Neural progenitor cell (in vitro differentiated cells): ENCODE measurements at places on chromosomes 11 and 22.
A peak's percentile ranks its signal among the peaks of the same experiment; 100 is the strongest.

DNA sequence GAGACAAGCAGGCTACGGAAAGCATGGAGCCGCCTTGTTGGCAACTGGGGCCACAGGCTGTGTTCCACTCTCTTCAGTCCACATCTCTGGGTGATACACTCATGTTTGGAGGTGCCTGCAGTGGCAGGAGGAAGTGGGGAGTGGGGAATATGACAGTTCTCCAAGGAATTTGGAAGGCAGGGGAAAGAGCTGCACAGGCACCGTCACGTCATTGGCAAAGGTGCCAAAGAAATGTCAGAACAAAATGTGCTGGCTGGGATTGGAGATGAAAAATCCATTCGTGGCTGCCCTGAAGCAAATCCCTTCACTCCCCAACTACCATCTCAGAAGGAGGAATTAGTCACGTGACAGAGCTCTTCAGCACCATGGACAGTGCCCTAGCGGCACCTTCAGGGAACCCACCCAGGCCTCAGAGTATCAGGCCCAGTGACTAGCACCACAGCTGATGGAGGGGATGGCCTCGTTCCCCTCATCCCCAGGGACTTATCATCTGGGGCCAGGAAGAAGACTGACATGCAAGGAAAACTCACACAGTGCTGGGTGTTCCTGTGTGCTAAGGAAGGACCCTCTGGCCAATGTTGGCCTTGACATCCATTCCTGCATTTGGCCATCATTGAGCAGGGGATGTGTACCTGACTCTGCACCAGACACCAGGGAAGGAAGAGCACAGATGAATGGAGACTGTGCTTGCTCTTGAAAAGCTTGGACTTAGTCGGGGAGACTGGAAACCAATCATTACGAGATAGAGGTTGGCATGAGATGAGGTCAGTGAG is 48.5 kb upstream of the PRDM11 start:
- peak; percentile 93 for DNase-seq

DNA sequence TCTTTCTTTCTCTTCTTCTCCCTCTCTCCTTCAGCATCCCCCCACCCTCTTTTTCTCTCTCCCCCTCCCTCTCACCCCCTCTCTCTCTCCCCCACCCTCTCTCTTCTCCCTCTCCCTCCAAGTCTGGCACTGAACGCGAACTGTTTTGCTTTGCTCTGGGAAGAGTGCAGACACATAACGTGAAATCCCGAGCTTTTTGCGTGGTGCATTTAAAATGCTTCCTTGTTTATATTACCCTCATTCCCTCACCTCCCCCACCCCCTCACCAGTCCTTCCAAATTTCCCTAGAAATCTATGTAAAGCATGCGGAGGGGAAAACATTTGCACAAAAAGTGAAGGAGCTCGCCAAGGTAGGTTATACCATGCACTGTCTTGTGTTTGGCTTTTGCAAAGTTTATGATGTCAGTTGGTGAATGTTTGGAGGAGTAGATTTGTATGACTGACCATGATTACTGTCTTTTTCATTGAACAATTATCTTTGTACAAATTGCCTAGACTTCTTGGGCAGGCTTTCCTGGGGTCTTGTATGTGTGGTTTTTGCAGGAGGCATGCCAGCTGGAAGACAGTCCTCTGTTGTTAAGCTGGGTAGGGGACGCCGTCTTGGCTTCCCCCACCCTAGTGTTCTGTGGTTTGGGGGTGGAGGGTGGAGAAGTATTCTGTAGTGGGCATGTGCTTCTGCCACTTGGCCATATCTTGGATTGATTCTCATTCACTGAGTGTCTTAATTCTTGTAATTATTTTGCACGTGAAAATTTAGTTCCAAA is 123.7 kb upstream of the HSD17B12 start:
- DNase-seq = no peak

DNA sequence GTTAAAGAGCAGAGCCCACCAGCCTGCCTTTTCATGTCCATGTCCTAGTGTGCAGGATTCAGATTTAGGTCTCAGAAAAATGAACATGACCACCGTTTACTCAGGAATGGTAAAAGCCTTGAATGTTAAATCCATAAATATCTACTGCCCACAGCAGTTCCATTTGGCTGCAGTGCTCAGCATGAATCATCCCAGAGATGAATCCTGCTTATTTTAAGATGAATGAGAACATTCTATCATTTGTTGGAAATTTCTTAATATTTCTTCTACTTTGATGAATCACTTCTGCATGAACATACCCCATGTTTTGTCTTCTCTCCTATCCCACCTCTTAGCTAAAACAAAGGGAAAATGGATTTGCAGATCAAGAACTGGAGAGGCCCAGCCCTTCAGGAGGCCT is 47.5 kb upstream of the AQP11 start:
- no peak for DNase-seq

GRCh38 chr11:46991391-46991790 is 54.8 kb downstream of the CSTPP1 start:
- DNase-seq = peak; percentile 17

DNA sequence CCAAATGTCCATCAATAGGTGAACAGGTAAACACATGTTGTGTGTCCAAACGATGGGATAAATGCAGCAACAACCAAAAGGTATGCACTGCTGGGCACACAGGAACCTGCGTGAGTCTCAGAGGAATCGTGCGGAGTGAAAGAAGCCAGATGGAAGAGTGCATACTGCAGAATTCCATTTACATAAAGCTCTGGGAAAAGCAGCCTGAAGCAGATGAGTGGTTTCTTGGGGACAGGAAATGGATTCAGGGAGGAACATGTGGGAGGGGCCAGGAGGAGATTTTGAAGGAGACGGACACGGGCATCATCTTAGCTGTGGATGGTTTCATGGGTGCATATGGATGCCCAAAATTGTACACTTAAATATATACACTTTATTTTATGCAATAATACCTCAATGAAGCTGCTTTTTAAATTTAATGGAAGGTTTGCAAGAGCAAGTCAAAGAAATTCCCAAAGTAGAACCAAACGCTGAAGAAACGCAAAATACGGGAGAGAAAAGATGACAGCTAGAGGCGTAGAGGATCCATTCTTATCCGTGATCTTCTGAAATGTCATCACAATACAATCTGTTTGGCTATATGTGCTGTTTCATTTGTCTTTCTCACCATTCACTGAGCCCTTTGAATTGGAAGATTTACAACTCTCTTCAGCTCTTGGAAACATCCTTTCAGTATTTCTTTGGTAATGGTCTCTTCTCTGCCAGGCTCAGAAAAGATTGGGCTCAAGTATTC is 24.5 kb downstream of the ST14 start:
- DNase-seq = no peak

- DNase-seq = no peak
Observed at GRCh38 chr22:39638958-39639357, 68.4 kb downstream of the CACNA1I start.

- DNase-seq = peak; percentile 62
Observed at GRCh38 chr11:70522593-70523311, 124.4 kb downstream of the CTTN start.

DNA sequence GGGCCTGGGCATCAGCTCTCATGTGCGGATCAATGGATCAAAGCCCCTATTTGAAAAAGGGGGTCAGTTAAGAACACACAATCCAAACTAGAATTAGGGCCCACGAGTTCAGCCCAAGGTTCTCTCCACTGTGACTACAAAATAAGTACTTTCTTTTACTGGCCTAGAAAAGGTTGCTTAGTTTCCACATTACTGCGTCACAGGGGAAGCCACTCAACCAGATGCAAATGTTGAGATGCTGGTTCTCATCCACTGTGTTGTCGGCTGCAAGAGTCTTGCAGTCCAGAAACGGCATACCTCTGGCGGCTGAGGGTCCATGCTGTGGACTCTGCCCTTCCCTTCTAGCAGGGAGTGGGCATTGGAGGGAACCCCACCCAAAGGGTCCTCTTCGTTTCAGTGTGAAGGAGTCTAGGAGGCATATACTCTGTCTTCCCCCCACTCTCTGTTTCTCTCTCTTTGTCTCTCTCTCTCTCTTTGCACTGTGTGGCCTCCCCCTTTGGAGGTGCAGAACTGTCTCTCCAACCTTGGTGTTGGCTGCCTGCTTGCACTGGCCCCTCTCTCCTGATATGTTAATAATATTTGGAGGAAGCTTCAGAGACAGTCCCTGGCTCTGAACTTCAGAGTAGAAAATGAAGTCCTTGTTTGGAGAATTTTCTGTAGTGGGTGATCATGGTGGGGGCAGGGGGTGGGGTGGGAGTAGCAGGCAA is 99.0 kb upstream of the NNMT start:
- DNase-seq = no peak

- DNase-seq = no peak
Observed at GRCh38 chr11:9604134-9604533, 30.7 kb downstream of the WEE1 start.

DNA sequence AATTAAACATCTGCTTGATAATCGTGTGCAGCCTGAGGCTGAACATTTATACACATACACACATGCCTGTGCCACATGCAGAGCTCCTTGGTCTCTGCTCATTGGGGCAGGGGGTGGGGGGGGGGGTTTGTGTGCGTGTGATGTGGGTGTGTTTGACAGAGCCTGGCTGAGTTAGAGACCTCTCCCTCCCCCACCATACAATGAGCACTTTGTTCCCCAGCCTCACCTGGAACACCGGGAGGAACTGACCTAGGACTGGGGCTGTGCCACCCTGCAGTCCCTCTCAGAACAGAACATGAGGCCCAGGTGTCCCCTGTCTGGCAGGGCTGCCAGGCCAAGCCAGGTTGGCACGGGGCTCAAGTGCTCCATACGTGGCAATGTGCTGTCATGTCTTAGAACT is 96.6 kb downstream of the TP53I11 start:
- no peak for DNase-seq

GRCh38 chr11:114197799-114198500 is 98.2 kb upstream of the NNMT start:
- no peak for DNase-seq

DNA sequence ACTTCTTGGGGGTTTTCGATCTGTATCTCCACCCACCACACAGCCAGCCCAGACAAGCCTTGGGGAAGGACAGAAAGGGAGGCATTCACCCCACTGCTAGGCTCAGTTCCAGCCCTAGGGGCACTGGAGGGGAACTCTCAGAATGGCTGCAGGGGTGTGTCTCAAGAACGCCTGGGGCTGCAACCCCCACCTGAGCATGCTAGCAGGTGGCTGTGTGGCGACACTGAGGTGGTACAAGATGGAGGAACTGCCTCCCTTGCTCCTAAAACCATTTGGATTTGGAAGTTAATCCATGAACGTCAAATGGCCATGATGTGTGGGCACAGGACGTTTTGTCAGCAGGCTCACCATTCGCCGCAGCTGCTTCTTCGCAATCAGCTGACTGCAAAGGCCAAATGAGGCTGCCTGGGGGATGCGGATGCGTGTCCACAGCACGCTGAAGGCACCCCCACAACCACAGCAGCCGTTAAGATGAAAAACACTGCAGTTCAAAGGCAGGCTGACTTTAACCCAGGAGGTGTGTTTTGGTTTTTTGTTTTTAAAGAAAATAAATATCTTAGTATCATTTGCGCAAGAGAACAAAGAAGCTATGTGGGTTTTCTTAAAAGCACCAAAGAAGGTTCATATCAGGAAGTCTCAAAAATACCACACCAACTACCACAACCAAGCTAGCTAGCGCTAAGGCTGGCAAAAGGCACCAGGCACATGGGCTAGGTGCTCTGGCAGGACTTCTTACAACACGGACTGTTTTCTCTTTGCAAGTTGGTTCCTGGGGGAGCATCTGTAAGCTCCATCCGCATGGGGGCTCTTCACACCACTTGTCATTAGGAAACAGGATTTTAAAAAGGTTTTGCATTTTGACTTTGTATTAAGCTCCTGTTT is 22.2 kb upstream of the NAP1L4 start:
- no peak for DNase-seq

- DNase-seq = peak; percentile 16
Observed at GRCh38 chr11:31807799-31808667, 3.1 kb downstream of the PAX6 start.

DNA sequence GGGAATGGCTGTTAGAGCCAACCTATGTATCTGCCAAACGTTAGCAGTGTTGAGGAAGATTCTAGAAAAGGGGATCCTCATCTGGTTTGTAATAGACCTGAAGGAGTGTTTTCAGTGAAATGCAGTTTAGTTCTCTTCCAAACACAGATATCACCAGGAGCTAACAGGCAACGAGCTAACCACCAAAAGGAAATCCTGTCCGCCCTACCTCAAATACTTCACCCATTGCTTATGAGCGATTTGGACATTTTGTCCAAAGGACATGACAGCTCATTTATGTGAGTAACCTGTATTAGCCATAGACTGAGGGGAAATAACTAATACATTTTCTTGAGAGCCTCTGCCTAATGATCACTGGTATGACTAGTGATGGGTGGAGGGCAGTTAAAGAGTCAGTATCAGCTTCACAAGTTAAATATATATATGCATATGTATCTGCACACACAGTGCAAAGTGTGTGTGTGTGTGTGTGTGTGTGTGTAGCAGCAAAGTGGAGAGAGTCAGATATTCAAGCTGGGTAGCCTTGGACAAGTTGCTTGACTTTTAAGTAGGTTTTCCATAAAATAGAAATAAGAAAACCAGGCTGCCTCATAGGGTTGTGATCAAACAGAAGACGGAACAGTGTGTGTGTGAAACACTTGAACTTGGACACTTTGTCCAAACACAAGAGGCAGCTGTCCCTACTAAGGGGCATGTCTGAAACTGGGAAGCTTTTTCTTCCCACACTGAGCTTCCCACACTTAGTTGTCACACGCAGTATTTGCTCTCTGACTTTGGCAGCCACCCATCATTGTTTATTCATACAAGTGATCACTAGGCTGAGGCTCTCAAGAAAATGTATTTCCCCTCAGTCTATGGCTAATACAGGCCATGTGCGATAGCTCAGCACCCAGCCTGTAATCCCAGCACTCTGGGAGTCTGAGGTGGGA is 940 bp upstream of the C11orf91 start:
- no peak for DNase-seq

DNA sequence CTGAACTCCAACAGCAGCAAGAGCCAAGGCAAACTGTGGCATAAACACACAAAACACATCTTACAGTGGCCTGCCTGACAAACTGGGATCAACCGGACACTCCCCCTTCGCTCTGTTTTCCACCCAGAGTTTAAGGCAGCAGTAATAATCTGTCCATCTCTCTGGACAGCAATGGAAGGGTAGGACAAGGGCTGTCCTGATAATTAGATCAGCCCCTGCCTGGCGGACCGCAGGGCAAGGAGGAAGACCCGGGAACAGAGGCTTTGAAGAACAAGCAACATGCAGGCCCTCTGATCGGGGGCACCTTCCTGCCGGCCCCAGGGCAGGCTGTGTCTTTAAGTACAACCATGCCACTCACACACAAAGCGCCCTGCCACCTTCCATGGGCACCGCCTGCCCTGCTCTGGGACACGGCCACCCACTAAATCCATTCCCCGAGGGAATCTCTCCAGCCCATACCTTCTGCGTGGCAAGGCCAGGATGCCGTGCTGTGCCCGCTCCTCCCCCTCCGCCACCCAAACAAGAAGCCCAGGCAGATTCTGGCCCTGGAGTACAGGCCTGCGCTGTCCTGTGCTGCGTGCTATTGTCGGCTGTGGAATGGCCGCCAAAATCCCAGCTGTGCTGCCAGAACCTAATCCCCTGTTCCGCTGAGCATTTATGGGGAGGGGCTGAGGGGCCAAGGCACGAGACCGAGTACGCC is 38.8 kb downstream of the NUMA1 start:
- peak; percentile 92 for DNase-seq

DNA sequence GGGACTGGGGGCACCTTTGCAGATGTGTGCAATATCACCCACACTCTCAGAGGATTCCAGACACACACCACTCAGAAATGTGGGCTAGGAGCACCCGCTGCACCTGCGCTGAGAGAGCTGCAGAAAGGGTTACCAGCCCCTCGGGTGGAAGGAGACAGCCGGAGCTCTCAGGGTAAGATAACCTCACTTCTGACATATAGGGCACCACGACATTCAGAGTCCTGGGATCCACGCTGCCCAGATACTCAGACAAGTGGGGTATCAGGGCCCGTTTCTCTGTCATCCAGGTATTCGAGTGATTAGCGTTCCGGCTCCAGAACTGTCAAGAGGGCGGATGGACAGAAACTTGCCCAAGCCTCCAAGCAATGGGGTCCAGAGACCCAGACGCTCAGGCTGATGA is 6.2 kb upstream of the SYT8 start:
- no peak for DNase-seq
